ENCODE measurements at places on chromosomes 2 and 18.

- DNase-seq: no peak
Measured at GRCh38 chr18:21289827-21290226, 47.8 kb downstream of the GREB1L start.

DNA sequence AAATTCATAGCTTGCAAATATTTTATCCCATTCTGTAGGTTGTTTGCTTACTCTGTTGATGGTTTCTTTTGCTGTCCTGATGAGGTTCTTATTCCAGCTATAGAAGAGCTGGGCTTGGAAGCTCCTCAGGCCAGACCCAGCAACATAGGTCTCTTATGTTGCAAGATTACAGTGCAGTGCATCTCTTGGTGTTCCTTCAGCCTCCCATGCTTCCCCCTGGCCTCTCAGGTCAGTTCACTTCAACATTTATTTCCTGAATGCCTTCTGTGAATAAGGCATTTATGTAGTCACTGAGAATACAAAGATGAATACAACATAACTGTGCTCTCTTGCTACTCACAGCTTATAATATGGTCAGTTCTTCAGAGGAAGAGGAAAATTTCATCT is 179.0 kb upstream of the SLC39A10 start:
- DNase-seq: no peak

- DNase-seq: peak; percentile 32
Measured at GRCh38 chr2:43228321-43228751, 1.9 kb upstream of the ZFP36L2 start.

DNA sequence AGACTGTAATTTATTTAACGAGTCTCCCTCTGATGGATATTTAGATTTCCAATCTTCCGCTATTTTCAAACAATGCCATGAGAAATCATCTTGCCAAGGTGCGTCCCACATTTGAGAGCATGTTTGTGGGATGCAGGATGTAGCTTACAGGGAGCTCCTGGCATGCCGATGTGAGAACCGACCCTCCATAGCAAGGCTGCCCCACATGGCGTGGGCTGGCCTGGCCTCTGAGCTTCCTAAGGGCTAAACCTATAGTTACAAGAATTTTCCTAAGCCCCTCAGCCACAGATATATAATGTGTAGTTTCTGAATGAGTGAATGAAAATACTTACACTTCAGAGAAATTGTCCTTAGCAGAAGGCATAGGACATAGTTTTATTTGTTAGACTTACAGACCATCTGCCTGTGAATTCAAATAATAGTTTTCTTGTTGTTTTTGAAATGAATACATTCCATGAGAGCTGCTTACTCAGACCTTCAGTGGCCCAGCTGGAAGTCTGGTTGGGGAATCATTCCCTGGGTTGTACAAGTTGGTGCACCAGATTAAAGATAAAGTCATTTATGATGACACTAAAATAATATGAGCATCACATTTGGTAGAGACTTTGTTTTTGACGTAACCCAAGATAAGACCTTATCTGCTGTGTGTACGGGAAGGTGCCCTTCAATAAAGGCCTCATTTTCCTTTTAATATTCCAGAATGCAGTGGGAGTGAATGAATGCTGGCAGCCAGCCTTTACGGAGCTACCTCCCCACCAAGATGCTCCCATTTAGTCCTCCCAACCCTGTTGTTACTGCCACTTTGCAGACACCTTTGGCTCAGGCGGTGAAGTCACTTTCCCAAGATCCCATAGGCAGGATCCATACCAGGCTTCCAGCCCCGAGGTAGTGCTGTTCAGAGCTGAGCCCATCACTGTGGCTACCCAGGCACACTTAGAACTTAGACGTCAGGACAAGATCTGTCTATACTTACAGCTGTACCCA is 107.1 kb downstream of the GLI2 start:
- DNase-seq: peak; percentile 39

DNA sequence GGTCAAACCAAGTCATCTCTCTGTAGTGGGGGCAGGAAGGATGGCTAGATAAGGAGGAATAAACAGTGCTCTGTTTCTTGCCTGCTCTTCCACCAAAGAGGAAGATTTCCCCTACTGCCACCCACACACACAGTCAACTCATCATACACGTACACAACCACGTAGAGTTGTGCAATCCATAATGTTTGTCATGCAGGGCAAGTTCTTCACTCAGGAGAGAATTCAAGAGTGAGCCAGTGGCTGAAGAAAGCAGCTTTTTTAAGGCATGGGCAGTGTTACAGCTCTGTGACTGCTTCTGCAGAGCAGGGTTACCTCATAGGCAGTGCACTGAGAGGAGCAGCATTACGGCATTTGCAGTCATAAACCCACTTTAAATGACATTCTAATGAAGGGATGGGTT is 283.0 kb downstream of the RND3 start:
- no peak for DNase-seq

- no peak for DNase-seq
Measured at GRCh38 chr2:139990646-139991335, 1210.6 kb upstream of the NXPH2 start.

GRCh38 chr2:179139506-179139905 is 89.6 kb upstream of the CCDC141 start:
- DNase-seq: no peak

- no peak for DNase-seq
Measured at GRCh38 chr2:127158614-127159290, 51.8 kb upstream of the BIN1 start.

GRCh38 chr2:236593531-236593930 is 23.9 kb downstream of the ACKR3 start:
- DNase-seq: no peak

GRCh38 chr2:206958261-206958660 is 18.9 kb downstream of the CPO start:
- DNase-seq: no peak

- DNase-seq: no peak
Measured at GRCh38 chr2:172092716-172093415, 7.6 kb downstream of the DLX1 start.

DNA sequence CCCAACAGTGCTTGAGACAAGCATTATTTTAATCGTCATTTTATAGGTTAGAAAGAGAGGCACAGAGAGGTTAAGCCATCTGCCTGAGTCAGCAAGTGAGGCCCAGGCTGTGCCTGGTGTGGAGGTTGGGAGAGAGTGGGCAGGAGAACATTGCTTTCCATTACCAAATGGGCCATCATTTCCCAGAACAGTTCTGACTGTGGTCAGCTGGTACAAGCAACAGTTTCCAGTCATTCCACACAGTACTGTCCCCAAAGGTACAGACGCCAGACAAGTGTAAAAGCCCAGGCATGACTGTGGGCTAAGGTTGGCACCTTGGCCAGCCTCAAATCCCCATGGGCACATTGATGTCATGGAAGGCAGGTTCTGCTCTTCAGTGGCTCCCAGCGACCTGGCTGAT is 98.2 kb upstream of the LCLAT1 start:
- no peak for DNase-seq

GRCh38 chr2:120418174-120418787 is 72.3 kb downstream of the INHBB start:
- DNase-seq: no peak

DNA sequence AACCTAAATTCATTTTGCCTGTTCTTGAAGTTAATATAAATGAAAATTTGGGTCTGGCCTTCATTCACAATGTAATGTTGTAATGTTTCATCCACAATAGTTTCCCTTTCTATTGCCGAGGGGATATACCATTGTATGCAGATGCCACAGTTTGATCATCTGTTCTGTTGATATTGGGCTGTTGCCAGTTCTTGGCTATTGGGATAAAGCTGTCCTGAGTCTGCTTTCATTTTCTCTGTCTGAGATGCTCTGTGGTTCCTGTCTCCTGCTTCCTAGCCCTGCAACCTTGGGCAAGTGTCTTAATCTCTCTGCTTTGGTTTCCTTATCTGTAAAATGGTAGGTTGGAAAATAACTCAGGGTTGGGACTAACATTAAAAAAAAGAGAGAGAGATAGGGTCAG is 25.2 kb downstream of the B3GNT2 start:
- DNase-seq: peak; percentile 18

DNA sequence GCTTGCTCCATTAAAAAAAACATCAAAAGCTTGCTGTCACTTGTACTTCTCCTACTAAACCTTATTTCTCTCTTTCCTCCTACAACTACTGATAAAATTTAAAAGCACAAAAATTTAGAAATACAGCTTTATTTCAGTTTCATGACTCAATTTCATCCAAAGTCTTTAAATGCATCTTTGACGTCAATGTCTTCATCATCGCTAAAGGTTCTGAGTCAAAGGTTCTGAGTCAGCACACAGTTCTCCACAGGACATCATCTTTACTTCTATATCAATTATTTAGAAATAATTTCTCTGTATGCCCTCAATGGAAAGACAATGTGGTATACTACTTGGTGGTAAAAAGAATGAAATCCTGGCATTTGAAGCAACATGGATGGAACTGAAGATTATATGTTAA is 163.9 kb upstream of the DNMT3A start:
- DNase-seq: no peak

DNA sequence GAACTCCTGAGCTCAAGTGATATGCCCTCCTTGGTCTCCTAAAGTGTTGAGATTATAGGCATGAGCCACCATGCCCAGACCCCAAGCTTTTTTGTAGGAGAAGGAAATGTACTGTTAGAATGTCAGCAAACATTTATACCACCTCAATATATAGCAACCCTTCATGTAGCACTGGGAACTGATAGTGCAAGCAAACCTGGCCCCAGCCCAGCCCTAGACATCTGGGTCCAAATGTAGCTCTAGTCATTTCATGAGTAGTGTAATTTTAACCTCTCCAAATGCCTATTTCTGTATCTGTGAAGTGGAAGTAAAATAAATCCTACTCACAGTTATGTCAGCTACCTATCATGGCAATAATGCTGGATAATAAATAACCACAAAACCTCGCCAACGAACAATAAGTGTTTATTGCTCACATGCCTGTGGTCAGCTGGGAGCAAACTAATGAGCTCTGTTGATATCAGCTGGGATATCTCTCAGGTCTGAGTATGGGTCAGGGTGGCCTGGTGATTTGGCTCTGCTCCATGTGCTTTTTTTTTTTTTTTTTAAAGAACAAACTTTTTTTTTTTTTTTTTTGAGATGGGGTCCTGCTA is 180.4 kb downstream of the CD8B2 start:
- no peak for DNase-seq

DNA sequence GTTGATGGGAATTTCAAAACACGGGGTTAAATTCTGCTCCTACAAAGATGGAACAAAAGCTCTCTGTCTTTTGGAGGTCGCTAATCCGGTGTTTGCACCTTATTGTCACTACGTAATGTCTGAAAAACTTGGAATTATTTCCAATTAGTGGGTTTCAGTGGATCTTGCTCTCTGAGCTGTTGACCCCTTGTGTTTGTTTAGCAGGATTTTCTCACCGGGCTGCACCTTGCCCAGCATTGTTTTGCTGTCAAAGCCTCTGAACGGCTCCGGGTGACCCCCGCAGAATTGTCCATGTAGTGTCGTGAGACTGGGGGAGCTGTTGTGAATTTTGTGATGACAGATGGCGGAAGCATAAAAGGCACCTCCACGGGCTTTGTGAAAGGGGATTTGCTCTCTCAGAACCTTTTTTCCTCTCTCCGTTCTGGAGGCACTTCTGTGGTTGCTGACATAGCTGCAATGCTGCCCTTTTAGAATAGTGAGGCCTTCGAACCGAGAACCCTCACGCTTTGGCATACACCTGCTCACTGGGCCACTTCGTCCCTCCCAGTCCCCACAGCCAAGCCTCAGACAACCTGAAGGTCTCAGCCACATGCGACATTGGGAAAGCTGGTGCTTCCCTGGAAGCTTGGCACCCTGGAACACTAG is 129.4 kb downstream of the ACOXL start:
- DNase-seq: no peak

DNA sequence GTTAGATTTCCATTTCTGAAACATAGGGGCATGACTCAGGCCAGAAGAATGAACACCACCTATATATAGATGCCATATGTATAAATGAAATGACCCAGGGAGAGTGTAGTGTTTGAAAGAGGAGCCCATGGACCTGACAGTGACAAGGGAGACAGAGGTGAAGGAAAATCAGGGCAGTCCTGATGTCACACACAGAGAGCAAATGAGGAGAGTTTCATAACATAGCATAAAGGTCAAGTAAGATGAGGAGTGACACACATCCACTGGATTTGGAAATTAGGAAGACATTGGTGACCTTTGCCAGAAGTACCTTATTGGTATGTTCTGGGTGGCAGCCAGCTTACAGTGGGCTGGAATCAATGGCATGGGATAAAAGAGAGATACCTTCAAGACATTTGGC is 276.7 kb downstream of the ZNF385B start:
- DNase-seq: no peak

DNA sequence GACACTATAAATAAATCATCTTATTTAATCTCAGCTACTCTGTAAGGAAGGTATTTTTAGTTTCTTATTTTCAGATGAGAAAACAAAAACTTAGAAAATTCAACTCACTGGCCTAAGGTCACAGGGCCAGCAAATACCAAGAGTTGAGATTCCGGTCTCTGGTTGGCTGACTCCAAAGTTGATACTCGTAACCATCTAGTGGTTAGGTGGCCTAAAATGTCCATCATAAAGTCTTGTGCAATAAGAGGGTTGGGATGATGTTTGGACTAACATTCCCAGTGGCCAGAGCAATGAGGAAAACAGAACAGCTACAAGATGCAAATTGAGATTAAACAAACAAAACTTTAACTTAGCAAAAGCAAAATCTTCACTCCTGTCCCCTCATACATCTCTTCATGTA is 360.3 kb downstream of the FIGN start:
- no peak for DNase-seq

GRCh38 chr2:98134172-98135005 is 47.4 kb downstream of the VWA3B start:
- DNase-seq: peak; percentile 79

DNA sequence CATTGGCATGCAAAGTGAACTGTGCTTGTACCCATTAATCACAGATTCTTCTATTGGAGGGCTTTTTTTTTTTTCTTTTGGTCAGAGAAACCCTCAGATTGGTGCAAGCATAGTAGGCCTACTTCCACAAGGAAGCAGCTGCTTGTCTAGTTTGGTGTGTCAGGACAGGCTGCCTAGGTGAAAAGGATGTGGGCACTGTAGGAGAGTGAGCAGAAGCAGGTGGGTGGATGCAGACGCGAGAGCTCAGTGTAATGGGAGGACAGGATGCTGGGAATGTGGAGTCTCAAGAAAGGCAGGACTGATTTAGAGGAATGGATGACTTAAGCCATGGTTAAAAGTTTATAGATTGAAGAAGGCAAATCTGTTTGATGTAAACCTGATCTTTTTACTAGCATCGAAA is 3.1 kb downstream of the ELP2 start:
- no peak for DNase-seq

All from natural killer cell treated with Interleukin-12 subunit alpha and Interleukin-12 subunit beta and Interleukin-15 and Interleukin-18, amount 100 ng/mL, for 72 hours (primary cell).